ENCODE measurements at places on chromosomes 12 and 14.

GRCh38 chr12:132711080-132711843 is 620 bp downstream of the PGAM5 start:
- DNase-seq: no peak

DNA sequence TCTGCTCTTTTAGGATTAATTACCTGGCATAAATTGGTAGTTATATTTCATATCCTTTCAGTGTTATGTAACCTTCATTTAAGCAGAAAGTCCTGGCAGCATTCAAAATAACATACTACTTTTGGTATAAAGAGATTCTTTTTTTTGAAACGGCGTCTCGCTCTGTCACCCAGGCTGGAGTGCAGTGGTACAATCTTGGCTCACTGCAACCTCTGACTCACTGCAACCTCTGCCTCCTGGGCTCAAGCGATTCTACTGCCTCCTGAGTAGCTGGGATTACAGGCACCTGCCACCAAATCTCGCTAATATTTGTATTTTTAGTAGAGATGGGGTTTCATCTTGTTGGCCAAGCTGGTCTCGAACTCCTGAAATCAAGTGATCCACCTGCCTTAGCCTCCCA is 9.2 kb downstream of the KTN1 start:
- no peak for DNase-seq

DNA sequence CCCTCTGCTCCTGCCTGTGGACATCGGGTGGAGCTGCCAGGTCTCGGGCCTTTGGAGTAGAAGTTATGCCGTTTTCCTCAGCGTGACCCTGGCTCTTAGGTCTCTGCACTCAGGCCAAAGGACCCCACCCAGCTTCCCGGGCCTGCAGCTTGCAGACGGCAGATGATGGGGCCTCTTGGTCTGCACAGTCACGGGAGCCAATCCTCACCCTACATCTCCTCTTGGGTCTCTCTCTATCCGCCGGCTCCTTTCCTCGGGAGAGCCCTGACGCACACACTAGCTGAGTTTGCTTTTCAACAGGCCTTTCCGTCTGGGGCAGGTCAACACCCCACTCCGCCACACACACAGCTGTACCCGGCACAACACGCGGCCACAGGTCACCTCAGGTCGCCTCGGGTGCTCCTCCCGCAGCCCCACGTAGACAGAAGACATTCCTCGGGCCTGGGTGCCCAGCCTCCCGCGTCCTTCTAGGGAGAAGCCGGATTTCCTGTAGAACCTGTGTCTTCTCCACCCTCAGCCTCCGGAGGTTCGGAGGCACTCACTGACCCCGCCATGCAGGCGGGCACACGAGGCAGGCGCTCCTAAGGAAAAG is 9.9 kb downstream of the GALNT9 start:
- DNase-seq: no peak

- DNase-seq: no peak
These were observed 134.4 kb upstream of the FGD4 start for GRCh38 chr12:32264961-32265360.

DNA sequence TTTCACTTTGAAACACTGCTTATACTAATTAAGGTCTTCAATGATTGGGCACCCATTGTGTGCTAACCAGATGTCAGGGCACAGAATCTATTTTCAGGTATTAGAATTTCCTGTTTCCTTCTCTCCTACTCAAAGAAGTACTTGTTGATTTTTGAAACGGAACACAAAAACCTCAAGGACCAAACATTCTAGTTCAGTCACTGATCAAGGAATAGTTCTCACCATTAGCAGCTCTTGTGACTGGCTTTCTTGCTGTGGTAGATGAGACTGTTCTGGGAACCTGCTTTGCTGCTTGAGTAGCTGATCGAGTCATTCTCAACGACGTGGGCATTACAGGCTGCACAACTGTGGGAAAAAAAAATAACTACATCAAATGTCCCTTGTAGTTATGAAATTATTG is 11.0 kb downstream of the DLGAP5 start:
- no peak for DNase-seq

- DNase-seq: no peak
These were observed 30.8 kb upstream of the EVL start for GRCh38 chr14:100034468-100034867.

GRCh38 chr12:66733839-66734238 is 55.0 kb upstream of the GRIP1 start:
- no peak for DNase-seq

DNA sequence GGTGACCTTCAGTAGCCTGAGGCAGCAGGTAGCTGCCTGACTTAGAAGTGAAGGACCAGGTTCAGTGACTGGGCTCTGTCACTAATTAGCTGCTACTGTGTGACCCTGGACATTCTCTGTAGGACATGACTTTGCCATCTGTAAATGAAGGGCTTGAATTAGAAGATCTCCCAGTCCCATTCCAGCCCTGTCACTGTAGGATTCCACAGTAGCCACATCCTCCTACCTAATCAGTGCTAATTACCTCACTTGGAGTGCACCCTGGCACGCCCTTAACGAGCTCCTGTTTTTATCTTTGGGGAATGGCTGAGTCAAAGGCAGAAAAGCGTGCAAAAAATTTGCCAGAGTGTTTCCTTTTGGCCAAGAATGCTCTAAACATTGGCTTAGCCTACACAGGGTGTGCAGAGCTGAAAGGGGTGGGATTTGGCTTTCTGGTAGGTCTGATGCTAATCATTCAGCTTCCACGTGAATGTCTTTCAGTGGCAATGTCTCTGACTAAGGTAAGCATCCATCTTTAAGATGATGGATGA is 6.8 kb downstream of the NTF3 start:
- DNase-seq: no peak

DNA sequence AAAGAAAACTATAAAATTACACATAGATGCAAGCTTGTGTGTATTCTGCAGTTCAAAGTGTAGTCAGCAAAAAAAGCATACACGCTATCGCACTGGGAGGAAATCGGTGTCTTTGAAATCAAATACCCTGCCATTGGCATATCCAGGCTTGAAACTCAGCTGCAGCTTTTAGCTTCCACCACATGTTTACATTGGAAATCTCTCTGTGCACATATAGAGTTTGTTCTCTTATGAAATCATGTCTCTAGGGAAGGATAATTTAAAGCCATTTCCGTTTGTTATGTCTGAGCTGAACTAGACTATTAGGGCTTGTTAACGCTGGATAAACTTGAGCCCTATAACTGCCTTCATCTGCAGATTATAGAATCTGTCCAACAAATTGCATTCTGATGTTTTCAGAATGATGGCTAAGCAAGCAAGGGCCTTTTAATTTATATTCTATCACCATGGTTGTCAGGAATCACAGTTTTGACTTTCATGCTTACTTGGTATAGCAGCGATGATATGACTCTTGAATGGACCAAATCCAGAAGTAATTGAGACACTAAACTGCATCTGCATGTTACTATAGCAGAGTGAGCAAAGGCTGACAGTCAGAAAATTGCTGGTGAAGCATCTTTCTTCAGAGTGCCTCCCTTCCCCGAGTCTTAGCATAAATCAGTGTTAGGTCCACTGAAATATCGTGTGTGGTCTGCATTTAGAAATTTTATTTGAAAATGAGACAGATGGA is 442.8 kb downstream of the ZFP36L1 start:
- no peak for DNase-seq

DNA sequence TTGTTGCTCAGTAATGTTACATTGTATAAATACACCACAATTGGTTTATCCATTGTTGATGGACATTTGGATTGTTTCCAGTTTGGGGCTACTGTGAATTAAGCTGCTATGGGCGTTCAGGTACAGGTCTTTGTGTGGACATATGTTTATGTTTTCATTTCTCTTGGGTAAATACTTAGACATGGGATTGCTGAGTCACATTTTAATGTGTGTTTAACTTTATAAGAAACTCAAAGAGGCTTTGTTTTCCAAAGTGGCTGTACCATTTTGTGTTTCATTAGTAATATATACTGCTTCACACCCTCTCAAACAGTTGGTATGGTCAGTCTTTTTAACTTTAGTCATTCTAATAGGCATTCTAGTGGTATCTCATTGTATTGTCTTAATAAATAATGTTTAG is 225.0 kb downstream of the SPTSSA start:
- DNase-seq: no peak

DNA sequence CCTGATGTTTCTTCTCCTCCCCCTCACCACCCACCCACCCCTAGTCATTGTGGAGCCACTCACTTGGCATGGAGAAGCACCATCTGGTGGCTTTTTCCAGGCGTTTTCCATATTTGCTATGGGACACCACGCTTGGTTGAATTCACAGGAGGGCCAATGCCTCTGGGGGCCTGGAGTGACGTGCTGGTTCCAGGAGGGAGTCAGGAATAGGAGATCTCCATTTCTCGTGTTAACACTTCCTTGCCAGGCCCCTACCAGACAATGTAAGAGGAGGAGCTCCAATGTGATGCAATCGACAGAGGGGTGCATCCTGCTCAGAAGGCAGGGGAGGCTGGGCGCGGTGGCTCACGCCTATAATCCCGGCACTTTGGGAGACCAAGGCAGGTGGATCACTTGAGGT is 21.6 kb upstream of the TESC start:
- no peak for DNase-seq

- peak; percentile 75 for DNase-seq
These were observed 693 bp downstream of the LRP10 start for GRCh38 chr14:22872033-22872832.

DNA sequence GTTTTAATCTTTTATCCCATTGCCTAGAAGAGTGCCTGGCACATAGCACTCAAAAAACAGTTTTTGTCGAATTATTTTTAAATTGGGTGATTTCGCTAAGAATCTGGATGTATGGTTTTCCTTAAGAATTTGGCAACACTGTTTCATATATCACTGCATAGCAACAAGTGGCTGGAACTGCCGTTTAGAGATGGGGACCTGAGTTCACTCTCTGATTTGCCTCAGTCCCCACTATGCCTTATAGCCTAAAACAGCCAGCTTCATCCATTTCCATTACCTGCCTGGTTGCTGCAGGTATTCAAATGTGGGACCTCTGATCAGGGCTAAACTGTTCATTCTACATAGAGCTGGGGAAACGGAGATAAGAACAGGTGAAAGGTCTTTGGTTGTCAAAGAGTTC is 1.8 kb downstream of the HEBP1 start:
- no peak for DNase-seq

DNA sequence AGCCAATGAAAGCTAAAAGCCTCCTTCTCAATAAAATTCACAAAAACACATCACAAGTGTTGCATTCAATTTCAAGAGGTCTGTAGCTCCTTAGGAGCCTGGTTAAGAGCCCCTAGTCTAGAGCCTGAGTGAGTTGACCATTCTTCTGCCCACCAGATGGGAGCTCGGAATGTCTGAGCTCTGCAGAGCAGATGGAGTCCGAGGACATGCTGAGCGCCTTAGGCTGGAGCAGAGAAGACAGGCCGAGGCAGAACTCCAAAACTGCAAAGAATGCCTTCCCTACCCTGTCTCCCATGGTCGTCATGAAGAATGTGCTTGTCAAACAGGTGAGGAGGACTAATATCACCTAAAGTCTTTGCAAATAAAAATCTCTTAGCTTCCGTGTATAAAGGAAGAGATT is 11.6 kb downstream of the CIPC start:
- no peak for DNase-seq

GRCh38 chr12:2768224-2768961 is 26.4 kb upstream of the FKBP4 start:
- DNase-seq: no peak

Measured in left ventricle myocardium inferior (tissue), 1 donor.